Activated T-helper 1 cell treated with anti-CD3 and anti-CD28 coated beads, Interleukin-2, amount 50 U/mL, for 16 hours (primary cell): ENCODE measurements at places on chromosomes 5 and 9.

- no peak for DNase-seq
These were observed 61.7 kb upstream of the SHB start for GRCh38 chr9:38130724-38131123.

DNA sequence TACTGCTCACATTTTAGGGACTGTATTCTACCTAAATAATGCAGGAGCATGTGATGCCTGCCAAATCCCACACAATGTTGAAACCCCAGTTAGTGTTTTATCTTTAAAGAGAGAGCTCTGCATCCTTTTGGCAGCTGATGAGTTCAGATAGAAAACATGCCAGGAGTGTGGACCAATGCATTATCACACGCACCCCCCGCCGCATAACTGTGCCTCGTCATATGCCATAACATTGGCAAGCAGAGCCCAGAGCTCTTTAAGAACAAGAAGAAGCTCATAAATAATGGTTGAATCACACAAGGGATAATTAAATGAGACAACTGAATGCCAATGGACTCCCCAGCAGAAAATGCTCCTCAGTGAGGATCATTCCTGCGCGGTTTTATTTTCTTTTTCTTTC lies 52.8 kb upstream of the RORB start:
- no peak for DNase-seq

DNA sequence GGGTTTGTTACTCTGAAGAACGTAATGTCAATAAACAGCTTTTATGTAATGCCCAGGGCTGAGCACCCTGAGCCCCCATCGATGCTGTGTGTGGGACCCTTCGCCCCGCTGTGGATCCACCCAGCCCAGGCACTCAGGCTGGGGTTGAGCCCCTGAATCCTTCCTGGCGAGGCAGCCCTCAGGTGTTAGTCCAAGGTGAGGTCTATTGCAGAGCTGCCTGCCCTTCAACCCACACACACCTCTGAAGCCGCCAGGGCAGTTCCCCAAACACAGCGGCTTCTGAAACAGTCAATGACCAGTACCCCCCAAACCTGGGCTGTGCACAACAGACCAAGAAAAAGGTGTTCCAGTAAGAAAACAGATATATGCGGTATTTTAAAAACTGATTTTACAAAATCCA lies 11.6 kb downstream of the DIPK1B start:
- no peak for DNase-seq

DNA sequence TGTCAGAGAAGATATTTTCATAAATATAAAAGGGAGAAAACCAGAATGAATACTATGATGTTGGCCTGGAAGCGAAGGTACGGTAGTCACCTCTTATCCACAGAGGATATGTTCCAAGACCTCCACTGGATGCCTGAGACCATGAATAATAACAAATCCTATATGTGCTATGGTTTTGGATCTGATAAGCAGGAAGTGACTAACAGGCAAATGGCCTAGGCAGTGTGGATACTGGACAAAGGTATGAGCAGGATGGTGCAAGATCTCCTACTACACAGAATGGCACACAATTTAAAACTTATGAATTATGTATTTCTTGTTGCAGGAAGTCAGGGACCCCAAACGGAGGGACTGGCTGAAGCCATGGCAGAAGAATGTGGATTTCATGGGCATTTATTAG lies 48.2 kb downstream of the ADAMTS12 start:
- DNase-seq, result no peak

DNA sequence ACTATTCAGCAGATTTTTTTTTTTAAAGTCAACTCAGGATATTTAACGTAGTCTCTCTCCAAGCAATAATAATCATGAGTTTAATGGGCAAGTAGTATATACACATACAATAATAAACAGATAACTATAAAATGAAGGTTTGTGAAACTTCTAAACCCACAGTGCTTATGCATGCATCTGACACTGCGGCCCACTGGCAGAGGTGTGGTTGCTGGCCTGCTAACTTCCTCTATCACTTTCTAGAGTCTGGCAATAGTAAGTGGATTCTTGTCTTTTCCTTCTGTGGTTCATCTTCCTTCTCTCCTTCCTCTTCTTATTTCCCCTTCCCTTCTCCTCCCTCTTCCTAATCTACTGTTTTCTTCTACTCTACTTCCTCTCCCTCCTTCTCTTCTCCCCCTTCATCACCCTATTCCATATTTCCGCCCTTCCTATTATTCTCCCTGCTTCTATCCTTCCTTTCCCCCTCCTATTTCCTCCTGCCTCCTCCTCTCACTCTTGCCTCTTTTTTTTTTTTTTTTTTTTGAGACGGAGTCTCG lies 18.6 kb upstream of the AGXT2 start:
- no peak for DNase-seq

- DNase-seq, result no peak
These were observed 84.9 kb downstream of the RALGPS1 start for GRCh38 chr9:126999315-127000068.

DNA sequence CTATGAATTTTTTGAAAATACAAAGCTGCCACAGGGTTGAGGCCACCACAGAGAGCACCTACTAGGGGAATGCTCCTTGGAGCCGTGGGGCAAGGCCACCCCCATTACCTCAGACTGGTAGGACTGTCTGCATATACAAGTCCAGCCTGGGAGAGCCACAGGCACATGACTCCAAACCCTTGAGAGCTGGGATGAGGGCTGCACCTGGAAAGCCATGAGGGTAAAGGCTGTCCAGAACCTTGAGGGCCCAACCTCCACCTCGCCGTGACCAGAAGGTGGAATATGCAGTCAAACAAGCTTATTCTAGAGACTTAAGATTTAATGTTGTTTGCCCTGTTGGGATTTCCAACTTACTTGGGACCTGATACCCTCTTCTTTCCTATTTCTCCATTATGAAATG lies 69.5 kb upstream of the TSLP start:
- DNase-seq, result no peak

GRCh38 chr9:130145658-130146057 lies 26.5 kb upstream of the NCS1 start:
- no peak for DNase-seq
